ENCODE measurements at places on chromosomes 12 and 14.

DNA sequence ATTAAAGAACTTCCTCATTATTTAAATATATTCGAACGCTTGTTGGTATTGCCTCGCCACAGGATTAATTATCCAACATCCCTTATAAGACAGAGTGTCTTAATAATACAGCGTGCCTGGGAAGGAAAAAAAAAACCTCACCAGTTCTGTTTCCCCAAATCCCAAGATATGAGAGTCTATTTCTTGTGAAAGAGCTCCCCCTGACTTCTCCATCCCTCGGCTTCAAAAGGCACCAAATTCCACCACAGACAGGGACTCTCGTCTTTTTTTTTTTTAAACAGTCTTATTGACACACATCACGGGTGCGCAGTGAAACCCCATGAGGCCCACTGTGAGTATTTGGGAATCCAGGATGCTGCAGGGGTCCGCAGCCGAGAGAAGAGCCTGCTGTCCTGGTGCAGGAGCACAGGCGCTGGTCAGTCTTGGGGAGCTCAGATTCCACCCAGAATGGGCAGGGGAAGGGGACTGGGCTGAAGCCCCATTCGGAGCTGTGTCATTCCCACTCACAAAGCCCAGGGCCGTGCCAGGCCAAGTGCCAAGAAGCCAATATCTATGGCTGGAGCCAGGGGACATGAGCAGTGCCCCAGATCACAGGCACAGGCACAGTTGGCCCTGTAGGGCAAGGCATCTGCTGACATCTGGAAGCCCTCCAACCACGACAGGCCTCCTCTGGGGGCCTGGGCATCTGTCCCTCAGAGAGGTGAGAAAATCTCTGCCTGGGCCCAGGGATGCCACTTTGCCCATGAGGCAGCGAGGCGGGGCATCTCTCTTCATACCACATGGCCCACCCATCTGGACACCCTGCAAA lies 71.9 kb downstream of the BCL11B start:
- DNase-seq = no peak

DNA sequence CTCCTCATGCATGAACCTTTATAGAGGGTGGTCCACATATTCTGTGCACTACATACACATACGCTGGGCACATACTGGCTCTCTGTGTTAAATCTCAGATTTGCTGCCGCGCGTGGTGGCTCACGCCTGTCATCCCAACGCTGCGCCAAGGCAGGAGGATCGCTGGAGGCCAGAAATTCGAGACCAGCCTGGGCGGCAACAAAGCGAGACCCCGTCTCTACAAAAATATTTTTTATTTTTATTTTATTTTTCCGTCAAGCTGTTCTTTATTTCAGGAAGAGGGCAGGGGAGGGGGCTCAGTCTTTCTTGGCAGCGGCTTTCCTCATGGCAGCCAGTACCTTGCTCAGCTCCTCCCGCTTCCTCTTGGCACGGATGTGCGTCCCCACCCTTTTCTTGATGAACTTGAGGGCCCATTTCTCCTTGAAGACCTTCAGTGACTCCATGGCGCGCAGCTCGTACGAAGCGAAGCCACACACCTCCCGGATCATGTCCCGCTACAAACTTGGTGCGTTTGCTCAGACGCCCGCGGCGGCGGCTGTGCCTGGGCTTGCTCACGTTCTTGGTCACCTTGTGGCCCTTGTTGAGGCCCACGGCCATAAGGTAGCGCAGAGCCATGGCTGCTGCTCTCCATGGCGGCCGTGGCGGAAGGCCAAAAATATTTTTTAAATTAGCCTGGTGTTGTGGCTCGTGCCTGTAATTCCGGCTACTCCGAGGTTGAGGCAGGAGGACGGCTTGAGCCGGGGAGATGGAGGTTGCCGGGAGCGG lies 3.2 kb downstream of the DCAF4 start:
- DNase-seq = no peak

- DNase-seq = no peak
These were observed 511.8 kb upstream of the FOXG1 start for GRCh38 chr14:28254768-28255167.

- DNase-seq = no peak
These were observed 303.1 kb upstream of the SOX5 start for GRCh38 chr12:24252602-24253001.

- DNase-seq = no peak
These were observed 13.4 kb downstream of the ATP23 start for GRCh38 chr12:57954768-57955167.

DNA sequence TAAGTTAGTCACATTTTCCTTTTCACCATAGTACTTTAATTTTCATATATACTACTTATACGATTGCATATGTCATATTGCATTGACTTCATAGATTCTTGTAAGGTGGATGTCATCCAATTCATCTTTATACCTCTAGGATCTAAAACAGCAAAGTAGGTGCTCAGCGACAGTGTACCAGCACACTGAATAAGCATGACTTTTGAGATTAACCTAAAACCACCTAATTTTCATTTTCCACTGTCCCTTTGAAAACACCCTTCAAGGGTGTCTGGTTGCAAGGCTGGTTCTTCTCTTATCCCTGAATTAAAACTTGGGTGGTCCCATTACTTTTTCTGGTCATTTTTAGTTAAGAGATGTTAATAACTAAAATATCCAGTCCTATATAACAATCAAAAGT lies 4.4 kb downstream of the GPR19 start:
- no peak for DNase-seq

- no peak for DNase-seq
These were observed 141.5 kb downstream of the CAND1 start for GRCh38 chr12:67410667-67411067.

DNA sequence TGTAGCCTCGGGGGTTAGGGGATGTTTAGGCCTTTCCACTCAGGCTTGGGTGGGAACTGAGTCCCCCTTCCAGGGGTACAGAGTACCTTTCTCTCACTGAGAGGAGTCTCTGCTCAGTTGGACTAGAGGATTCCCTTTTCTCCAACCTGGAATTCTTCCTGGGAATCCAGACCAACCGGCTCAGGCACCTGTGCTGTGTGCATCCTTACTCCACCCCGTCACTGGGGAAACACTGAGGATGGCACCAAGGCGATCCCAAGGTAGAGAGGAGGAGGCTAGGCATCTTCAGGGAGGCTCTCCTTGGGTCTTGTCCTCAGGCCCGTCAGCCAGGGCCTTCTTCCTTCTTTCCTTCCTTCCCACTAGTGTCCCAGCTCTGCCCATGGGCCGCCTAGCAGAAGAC lies 871 bp upstream of the TGM1 start:
- no peak for DNase-seq

DNA sequence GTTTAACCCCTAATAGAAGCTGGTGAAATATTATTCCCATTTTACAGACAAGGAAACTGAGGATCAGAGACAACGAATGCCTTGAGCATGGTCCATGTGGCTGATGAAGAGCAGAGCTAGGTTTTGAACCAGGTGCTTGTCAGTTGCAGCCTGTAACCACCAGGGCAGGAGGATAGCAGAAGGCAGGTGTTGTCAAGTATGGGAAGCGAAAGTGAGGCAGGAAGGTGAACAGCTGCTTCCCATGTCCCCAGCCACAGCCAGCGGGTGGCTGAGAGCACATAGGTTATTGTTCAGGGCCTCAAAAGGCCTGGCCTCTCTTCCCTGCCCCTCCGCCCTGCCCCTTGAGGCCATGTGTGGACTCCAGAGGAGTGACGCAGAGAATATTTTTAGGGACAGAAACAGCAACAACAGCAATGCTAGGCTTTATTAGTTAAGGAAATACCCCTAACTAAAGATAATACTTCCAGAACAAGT lies 39.6 kb downstream of the IQSEC3 start:
- DNase-seq = no peak

DNA sequence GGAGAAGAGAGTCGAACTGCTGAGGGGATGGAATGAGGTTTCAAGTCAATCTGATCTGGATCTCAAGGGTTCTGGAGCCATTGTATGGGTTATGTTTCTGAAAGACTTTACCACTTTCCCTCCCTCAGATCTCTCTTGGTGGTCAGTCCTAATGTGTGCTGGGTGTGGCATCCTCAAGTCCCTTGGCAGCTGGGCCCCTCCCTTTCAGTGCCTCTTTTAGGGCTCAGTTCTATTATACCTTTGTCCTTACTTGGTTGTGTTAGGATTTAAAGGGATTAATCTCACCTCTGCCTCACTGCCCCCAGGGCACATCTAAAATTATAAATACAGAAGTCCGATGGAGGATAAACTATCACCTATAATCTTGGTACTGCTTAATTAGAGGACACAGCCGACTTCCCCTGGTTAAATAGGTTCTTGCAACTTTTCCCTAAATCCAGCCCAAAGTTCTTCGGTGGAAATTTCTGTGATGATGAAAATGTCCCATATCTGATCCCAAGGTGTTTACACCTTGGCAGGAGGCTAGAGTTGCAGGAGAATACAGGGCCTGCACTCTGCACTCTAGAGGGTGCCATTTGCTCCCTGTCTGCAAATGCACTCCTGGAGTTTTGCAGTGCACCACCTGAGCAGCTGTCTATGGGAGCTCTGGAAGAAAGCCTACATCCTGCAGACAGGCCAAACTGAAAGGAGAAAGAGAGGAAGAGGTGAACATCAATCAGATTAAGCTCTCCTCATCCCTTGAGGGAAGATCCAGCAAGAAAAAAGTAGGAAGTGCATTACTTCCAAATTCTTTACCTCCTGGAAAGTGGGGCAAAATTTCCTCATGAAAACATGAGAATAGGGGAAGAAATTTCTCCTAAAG lies 106.8 kb downstream of the NUAK1 start:
- DNase-seq = no peak

GRCh38 chr12:70555081-70555480 lies 82.1 kb downstream of the PTPRB start:
- no peak for DNase-seq

DNA sequence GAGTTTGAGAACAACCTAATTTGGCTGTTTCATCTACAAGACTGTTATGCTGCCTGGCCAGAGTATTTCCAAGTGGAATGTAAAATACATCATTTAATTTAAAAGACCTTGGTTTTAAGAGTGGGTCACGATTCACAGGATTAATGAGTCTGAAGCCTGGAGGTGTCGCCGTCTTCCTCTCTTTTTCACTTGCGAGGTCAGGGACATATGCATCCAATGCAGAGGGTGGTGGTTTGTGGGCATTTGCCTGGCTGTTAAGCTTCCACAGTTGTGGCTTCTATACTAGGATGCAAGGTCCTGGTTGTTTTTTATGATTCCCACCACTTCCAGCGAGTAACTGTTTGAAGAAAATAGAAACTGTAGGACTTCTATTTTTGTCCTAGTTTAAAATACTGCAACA lies 22.8 kb upstream of the RASSF3 start:
- no peak for DNase-seq

DNA sequence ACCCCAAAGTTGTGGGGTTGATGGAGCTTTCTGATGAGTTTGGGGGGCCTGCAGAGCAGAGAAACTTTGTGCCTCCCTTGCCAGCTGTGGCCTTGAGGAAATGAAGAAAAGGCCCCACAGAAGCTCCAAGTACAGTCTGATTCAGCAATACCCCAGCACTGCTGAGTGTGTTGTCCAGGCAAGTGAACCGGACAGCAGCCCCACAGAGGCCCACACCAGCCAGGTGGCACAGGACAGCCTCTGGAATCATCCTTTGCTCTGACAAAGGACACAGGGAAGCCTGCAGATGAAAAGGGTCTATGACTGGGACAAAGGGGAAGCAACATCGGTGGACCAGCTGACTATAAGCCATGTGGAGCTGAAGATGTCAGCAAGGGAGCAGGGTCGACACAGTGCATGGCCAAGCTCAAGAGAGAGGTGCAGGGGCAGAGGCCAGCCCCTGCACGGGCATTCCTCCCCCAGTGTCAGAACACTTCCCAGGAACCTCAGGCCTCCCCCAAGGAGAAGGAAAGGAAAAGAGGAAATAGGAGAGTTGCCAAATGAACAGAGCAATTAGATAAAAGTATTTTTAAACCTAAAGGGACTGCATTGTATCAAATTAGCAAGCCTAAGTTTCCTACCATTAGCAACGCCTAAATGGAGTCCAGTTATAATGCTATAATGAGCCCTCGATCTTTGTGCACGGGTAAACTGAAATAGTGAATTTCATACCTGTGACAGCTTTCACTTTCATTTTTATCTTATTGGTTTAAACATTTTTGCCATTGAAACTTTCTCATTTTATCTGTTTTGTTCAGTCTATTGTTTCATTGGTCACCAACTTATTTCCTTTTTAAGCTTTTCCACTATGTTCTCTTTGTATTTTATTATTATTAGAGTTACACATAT lies 46.3 kb upstream of the PTGDR start:
- no peak for DNase-seq

DNA sequence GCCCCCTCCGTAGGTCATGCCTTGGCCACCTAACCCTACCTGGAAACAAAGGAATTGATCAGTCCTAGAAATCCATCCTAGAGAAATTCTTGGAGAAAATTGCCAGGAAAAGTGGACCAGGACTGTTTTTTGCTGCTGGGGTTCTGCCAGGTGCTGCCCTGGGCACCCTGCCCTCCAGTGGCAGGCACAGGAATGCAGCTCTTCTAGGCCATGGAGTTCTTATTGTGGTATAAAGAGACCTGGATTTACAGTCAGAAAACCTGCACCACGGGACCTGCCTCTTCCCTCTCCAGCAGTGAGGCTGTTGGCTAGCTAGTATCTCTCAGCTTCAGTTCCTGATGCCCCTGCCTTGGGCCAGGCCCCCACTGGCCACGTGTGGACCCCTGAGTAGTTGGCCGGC lies 59.7 kb downstream of the SLC24A4 start:
- DNase-seq = no peak

DNA sequence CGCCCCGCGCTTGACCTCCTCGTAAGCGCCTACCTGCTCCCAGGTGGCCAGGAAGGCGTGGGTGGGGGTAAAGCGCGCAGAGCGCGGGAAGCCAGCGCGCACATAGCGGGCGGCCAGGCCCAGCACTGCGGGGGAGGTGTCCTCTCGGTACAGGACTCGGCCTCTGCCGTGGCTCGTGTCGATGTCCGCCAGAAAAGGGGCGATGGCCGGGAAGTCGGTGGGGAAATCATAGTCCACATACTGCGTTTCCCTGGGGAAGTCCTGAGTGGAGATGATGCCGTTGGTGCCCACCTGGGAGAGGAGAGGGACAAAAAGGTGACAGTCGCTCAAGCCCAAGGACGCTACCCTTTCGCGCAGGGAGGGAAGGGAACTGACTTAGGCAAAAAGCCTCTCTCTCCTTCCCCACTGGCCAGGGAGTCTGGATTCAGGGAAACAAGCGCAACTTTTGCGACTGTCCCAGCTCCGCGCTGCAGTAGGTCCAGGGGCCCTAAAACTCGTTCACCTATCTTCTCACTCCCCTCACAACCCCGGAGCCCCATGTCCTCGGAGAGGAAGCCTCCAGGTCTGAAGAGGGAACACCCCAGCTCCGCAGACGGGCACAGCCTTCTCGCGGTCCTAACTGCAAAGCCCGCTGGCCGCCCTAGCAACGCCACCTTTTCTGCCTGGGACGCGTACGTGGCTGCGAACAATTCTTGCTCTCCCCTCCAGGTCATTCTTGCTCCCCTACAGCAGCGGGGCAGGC lies 815 bp downstream of the NID2 start:
- no peak for DNase-seq
